ENCODE measurements at places on chromosomes 1 and 21. TPM values are rescaled to one million over a fixed set of nuclear protein-coding genes. Genes with fewer than 3 reads are reported as not detected.

Gene NPPA
- total RNA-seq, result not detected

Gene EPHB2
- 0.20 TPM for total RNA-seq

Gene LHX4
- total RNA-seq, result not detected

Gene SAMD11
- 0.70 TPM for total RNA-seq

Gene TCP10L
- 0.49 TPM for total RNA-seq

Gene MATN1
- 0.23 TPM for total RNA-seq

Gene TRABD2B
- total RNA-seq, result not detected

Gene KCNN3
- 0.23 TPM for total RNA-seq

Gene HTR6
- 0.90 TPM for total RNA-seq

Gene BARHL2
- not detected for total RNA-seq

Gene KRTAP13-2
- total RNA-seq, result not detected

Gene TRPM2
- 1.2 TPM for total RNA-seq

Gene CHODL
- 0.47 TPM for total RNA-seq

Gene NES
- total RNA-seq, result 0.10 TPM

Gene ATP1A2
- total RNA-seq, result 0.10 TPM

Gene AXDND1
- total RNA-seq, result not detected

Gene NEK2
- total RNA-seq, result 0.61 TPM

Gene ZCCHC17
- 19.9 TPM for total RNA-seq

Gene MYCL
- 0.22 TPM for total RNA-seq

Gene HEYL
- 0.15 TPM for total RNA-seq

Gene C1orf94
- not detected for total RNA-seq
